ENCODE measurements at places on chromosomes 3 and 15. TPM values are rescaled to one million over a fixed set of nuclear protein-coding genes. Genes with fewer than 3 reads are reported as not detected.

The CNTN6 gene
- polyA plus RNA-seq = 47.8 TPM

The LSMEM2 gene
- not detected for polyA plus RNA-seq

The IGSF11 gene
- polyA plus RNA-seq = 3.6 TPM

The CLSTN2 gene
- polyA plus RNA-seq = 5.5 TPM

The EFHB gene
- 0.32 TPM for polyA plus RNA-seq

The CACNA1D gene
- polyA plus RNA-seq = 1.9 TPM

The PTX3 gene
- 0.92 TPM for polyA plus RNA-seq

The ZMYND10 gene
- polyA plus RNA-seq = not detected

The LRRC31 gene
- polyA plus RNA-seq = 1.9 TPM

The GRAMD2A gene
- polyA plus RNA-seq = 0.29 TPM

The MAP2K1 gene
- polyA plus RNA-seq = 110 TPM

The NAA50 gene
- 40.3 TPM for polyA plus RNA-seq

The LXN gene
- 6.4 TPM for polyA plus RNA-seq

The SLC12A1 gene
- polyA plus RNA-seq = 3.5 TPM

The C3orf22 gene
- polyA plus RNA-seq = not detected

The CHL1 gene
- 62.3 TPM for polyA plus RNA-seq
